Left renal cortex interstitium (tissue), 4 donors: ENCODE measurements at places on chromosomes 6 and 20.

- no peak for DNase-seq
Observed at GRCh38 chr6:14549304-14549770, 431.8 kb downstream of the CD83 start.

DNA sequence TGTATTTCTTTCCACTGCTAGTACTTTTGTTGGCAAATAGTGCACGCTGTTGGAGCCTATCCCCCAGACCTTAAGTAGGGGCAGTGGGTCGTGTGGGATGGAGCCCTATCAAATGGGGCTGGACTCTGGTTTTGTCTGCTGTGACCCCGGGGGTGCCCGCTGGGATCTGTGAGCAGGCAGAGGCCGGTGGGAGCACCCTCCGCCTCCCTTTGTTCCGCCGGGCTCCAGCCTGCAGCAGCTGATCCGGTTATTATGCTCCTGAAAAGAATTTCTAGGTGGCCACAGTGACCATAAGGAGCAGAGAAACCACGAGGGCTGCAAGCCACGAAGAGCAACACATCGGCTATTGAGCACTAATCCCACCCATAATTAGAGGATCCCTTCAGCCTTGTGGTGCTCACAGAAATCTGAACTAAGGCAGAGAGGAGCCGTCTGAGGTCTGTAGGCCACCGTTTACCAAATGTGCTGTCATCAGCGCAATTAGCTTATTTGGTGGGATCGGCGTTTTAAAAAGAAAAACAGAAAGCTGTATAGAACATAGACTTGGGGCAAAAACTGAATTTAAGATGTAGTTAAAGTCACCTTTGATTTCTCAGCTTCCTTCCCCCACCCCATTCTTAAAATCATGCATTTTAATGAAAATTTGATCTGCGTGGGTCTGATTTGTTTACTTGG lies 598.3 kb upstream of the JAG1 start:
- no peak for DNase-seq

GRCh38 chr6:6312901-6313441 lies 7.5 kb downstream of the F13A1 start:
- DNase-seq = no peak

- no peak for DNase-seq
Observed at GRCh38 chr6:170024940-170025339, 265.9 kb downstream of the DLL1 start.
